ENCODE measurements at places on chromosomes 1 and 21. TPM values are rescaled to one million over a fixed set of nuclear protein-coding genes. Genes with fewer than 3 reads are reported as not detected.

Gene DMBX1
- 0.11 TPM for polyA plus RNA-seq

Gene SYNC
- not detected for polyA plus RNA-seq

Gene C1orf167
- polyA plus RNA-seq = 2.2 TPM

Gene ORC1
- 15.1 TPM for polyA plus RNA-seq

Gene PADI2
- polyA plus RNA-seq = 1.7 TPM

Gene SIM2
- polyA plus RNA-seq = 0.16 TPM

Gene ZNF672
- polyA plus RNA-seq = 9.0 TPM

Gene NBPF19
- polyA plus RNA-seq = 1.6 TPM

Gene STYXL2
- polyA plus RNA-seq = 0.23 TPM

DNA sequence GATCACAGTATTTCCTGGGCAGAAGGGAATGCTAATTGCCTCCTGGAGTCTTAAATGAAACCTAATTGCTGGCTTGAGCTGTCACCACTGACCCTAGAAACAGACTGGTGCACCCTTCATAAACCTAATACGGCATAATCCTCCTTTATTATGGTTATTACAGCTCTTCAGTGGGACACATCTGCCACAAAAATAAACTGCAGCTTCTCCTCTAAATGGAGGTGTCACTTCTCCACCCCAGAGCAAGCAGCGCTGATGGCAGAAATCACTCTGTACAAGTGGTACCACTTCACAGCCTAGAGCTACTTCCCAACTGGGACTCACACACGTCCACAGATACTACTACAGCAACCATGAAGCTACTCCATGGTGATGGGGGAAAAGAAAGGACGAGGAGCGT, 11.1 kb downstream of the PTPN14 start:
- no peak for DNase-seq

GRCh38 chr1:180168786-180169639, 14.3 kb downstream of the QSOX1 start:
- DNase-seq = peak; percentile 88

DNA sequence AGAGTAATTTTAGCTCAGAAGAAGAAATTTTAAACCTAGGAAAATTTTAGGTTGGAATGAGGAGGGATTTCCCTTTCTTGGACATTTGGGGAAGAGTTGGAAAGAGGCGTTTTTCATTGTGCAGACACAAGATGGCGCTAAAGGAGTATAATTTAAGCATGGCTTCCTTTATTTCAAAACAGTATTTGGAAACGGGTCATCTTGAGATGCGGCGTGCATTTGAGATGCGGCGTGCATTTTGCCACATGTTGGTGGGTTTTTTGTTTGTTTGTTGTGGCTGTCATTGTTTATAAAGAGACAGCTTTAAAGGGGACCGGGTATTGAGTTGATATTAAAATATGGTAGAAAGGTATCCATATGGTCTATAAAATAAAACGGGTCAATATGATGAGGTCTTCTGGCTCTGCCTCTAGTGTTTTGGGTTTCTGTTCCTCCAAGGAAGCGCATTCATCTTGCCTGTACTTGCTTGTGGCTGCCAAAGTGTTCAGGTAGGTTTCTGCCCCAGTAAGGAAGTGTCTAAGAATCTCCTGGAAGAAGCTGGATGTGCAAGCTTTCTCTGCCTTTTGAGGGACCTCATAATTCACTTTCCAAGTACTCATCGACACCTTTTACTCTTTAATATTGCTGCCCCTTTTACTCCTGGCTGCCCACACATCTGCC, 210.3 kb downstream of the SLC35F3 start:
- DNase-seq = peak; percentile 80

- no peak for DNase-seq
These were observed 77.8 kb upstream of the KIAA0040 start for GRCh38 chr1:175270361-175270760.

DNA sequence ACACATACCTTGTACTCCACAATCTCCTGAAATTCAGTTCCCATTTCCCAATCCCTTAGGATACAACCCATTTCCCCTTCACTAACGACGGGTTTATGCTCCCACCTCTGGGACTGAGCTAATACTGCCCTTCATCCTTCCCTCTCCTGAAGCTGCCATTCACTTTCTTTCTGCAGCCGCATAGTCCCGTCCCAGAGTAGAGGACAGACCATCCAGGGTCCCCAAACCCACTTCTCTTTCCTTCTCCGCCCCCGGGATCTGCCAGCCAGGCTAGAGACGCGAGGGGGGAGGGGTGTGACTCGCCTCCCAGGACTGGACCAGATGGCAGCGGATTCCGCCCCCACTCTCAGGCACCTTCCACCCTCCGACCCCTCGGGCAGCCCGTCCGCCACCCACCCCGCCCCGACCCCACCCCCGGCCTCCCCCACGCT, 679 bp downstream of the ABL2 start:
- peak; percentile 78 for DNase-seq

- no peak for DNase-seq
These were observed 21.8 kb upstream of the LRRC53 start for GRCh38 chr1:74534241-74534640.

GRCh38 chr1:217574265-217574949, 56.5 kb downstream of the GPATCH2 start:
- no peak for DNase-seq

- DNase-seq = no peak
These were observed 303.5 kb downstream of the NTNG1 start for GRCh38 chr1:107444302-107444701.

DNA sequence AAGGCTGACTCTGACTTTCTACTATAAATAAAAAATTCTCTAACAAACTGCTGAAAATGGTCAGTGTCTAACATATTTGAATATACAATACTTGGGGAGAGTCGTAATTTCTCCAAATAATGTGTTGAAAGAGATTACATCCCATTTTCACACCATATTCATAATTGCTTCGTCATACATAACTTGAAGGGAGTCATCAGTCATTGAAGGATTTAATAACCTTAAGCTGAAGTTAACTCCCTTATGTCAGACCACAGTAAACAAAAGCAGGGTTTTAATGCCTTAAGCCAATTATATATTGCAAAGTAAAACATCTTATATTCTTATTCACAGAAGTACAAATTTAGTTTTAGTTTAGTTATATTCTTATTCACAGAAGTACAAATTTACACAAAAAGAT, 129.9 kb downstream of the RERE start:
- DNase-seq = no peak

DNA sequence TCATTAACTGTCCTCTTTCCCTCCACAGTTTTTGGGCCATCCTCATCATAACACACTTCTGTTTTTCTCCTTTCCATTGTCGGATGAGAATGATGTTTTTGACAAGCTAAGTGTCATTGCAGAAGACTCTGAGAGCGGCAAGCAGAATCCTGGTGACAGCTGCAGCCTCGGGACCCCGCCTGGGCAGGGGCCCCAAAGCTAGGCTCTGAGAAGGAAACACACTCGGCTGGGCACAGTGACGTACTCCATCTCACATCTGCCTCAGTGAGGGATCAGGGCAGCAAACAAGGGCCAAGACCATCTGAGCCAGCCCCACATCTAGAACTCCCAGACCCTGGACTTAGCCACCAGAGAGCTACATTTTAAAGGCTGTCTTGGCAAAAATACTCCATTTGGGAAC, 28.6 kb upstream of the IFNAR1 start:
- no peak for DNase-seq

DNA sequence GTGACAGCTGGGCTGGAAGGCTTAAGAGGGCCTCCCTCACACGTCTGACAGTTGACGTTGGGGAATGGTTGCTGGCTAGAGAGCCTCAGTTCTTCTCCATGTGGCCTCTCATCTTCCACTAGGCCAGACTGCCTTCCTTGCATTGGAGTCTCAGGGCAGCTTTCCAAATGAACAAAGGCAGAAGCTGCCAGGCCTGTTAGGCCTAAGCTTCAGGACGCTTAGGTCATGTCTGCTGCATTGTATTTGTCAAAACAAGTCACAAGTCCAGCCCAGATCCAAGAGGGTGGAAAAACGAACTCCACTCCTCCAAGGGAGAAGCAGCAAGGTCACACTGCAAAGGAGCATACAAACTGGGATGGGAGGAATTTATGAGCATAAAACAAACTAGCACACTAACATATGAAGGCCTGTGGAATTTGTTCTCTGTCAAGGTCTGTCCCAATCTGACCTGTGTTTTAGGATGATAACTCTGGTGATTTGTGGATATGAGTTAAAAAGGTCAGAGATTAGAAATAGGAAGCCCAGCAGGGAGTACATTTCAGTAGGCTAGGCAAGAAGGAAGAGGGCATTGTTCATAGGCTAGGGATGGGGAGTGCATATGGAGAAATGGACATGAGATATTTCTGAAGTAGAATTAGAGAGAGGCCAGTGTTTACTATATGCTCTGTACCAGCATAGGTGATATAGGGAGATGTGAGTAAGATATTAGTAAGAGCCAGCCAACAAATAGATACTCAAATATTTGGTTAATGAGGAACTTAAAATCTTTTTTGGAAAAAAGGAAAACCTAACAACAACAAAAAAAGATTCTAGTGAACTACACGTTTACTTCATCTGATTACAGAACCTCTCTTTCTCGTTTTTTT, 29.1 kb upstream of the CNN3 start:
- no peak for DNase-seq

GRCh38 chr1:40789342-40789598, 5.7 kb downstream of the KCNQ4 start:
- DNase-seq = no peak

DNA sequence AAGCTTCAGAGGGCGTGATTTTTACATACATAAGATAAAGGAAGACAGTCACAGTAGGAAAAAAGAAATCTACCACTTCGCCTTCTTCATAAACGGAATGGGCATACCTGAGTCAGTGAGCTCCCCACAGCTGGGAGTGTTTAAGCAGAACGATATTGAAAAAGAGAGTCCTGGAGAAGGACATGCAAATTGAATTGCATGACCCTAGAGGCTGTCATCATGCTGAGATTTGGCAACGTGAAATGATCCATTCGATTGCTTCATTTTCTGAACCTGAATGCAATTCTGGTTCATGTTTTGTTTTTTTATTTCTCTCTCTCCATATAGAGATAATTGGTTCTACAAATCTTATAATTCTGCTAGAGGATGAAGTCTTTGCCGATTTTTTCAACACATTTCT, 3.7 kb downstream of the RGSL1 start:
- DNase-seq = no peak

DNA sequence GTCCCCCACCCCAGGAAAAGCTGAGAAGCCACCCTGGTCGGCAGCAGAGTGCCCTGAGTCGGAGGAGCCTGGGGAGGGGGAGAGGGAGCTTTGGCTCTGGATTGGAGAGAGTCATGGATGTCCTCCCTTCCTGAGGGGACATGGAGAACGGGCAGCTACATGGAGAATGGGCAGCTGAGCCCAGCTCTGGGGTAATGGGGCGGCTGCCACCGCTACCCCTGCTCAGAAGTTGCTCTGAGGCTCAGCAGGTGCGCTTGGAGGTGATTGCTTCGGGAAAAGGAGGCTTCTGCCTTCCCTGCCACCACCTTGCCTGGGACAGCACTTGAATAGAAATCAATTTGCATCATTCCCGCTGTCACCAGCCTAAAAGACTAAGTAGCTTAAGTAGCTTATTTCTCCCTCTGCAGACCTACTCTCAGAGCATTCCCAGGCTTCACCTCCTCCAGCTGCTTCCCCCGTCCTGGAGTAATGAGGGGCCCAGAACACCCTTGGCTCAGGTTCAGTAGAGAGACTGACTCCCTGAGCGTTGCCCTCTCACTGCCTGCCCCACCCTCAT, 8.3 kb downstream of the DISP3 start:
- no peak for DNase-seq

GRCh38 chr1:81800695-81801650, at the start of gene ADGRL2:
ADGRL2 (plus strand) TSS chr1:81800934; CDS start chr1:81836985, 36,051 bp downstream.
- DNase-seq = peak; percentile 93

DNA sequence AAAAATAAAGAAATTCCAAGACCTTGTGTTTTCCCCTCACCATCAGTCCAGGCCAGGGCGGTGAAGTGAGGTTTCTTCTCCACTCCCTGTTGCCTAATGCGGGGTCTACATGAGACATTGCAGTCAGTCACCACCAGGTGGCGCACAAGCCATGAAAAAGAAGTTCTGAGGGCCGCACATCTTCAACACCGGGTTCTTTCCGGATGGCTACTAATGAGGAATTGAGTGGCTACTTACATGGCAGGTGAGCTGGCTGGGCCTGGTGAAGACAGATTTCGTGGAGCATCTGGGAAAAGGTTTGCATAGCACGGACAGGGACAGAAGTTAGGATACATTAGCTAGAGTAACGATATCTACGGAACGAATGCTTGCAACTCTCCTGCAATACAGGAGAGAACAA, 15.8 kb upstream of the S100A11 start:
- peak; percentile 95 for DNase-seq

DNA sequence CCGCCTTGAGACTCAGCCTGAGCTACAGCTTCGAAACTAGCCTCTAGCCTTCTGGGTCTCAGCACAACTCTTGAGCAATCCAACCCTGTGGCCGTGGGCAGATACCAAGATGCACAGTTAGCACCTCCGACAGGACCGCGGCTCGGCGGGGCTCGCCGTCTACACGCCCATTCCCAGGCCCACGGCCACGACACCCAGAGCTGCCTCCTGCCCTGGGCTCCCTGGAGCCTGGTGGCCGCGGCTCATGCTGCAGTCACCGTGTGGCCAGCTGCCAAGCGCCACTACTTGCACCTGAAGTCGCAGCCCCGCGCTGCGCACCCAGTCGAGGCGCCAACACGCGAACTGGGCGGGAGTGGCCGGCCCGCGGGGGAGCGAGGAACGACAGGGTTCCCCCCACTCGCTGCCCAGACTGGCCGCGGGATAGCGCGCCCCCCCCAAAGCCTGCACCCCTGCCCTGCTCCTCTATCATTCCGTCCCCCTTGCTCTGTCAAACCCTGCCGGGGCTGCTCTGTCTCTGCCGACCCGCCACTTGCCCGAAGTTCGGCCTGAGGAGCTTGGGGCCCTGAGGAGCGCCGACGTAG, 729 bp upstream of the CDCA8 start:
- DNase-seq = peak; percentile 41

- no peak for DNase-seq
These were observed 8.6 kb downstream of the JAM2 start for GRCh38 chr21:25647647-25648046.

DNA sequence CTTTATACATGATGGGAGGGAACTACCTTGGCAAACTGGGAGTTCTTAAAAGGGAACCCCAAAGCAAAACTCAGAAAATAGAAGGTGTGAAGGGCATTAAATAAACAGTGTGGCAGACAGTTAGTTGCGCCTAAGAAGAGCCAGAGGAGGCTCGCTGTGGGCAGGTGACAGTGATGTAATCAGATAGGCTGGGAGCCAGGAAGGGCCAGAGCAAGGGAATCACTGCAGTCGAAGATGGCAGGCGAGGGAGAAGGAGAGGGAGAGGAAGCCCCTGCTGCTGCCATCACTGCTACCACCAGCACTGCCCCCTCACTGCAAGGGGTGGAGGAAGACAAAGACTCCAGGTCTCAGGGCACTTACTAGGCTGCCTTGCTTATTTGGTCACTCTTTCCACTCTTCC, 97.2 kb downstream of the ST3GAL3 start:
- DNase-seq = no peak

DNA sequence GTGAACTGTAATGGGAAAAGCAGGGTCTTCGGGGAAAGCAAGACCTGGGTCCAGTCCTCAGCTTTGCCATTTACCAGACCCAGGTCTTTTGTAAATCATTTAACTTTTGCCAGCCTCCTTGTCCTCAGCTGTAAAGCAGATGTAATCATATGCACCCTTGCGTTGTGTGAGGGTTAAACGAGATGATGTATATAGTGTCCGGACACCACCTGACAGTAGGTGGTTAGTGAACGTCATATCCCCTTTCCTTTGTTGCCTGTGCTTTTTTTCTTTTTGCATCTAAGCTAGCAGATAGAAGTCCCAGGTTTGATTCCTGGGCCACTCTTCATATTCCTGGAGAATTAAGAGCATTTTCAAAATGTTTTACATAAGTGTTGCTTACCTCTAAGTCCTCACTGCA, 28.5 kb downstream of the IL12RB2 start:
- DNase-seq = no peak

Data from GM23338 (cell line).